ENCODE measurements at places on chromosomes 11 and 22.

DNA sequence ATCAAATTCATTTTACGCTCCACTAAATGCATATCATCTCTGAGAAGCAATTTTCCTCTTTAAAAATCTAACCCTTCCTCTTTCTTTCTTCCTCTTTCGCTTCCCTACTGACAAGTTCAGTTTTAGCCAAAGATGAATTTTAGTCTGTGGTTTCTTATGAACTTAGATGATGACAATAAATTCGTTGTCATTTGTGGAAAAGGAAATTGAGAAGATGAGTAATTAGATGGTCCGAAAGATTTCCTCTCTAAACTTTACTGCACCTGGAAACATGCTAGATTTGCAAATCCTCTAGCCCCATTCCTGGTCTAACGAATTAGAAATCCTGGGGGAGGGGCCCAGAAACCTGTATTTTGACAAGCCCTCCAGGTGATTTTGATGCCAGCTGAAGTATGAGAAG lies 855.4 kb upstream of the CHORDC1 start:
- DNase-seq: no peak

GRCh38 chr11:83349296-83349695 lies 63.1 kb upstream of the CCDC90B start:
- no peak for DNase-seq

GRCh38 chr22:17842386-17842785 lies 68.1 kb upstream of the BID start:
- DNase-seq: no peak

DNA sequence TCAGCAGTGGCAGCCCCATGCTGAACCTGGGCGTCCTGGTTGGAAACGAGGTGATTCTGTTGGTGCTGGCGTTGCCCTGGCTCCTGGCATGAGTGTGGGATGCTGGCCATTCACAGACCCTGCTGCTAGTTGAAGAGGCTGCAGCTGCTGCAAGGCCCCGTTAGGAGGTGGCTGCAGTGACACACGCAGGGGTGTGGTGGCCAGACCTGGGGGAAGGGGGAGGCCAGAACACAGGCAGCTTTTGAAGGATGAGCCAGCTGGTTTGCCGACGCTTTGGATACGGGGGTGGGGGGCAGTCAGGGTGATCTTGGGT lies 77.2 kb downstream of the MORC2 start:
- DNase-seq: no peak

- DNase-seq: no peak
Measured at GRCh38 chr11:134545521-134545920, 133.5 kb upstream of the B3GAT1 start.
